ENCODE measurements at places on chromosomes 5 and 9. TPM values are rescaled to one million over a fixed set of nuclear protein-coding genes. Genes with fewer than 3 reads are reported as not detected.
A peak's percentile ranks its signal among the peaks of the same experiment; 100 is the strongest.

GRCh38 chr9:116202219-116202912, 48.8 kb downstream of the PAPPA start:
- DNase-seq: no peak

GRCh38 chr9:110050925-110051355, 157.0 kb downstream of the C9orf152 start:
- DNase-seq: no peak

DNA sequence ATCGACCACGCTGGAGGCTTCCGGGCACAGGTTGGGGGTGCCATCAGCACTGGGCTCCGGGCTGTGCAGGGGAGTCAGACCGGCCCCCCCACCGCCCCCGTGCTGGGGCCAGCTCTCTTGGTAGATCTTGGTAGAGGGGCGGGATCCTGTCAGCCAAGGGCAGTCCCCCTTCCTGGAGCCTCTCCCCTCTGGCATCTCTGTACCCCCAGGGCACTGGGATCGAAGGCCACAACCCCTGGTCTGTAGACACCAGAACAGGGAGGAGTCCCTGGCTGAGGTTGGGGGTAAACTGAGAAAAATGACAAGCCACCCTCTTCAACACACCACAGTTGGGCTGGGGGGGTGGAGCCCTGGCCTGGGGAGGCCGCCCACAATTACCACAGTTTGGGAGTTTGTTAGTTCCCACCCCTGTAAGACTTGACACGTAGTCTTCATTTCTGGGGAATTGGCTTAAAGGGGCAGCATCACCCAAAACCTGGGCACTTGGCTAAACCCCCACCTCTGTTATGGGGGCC, 882 bp downstream of the CERCAM start:
- DNase-seq: no peak

GRCh38 chr5:95599252-95599651, 20.6 kb upstream of the GPR150 start:
- DNase-seq: no peak

- no peak for DNase-seq
Measured at GRCh38 chr5:146034127-146034526, 71.2 kb downstream of the PLAC8L1 start.

DNA sequence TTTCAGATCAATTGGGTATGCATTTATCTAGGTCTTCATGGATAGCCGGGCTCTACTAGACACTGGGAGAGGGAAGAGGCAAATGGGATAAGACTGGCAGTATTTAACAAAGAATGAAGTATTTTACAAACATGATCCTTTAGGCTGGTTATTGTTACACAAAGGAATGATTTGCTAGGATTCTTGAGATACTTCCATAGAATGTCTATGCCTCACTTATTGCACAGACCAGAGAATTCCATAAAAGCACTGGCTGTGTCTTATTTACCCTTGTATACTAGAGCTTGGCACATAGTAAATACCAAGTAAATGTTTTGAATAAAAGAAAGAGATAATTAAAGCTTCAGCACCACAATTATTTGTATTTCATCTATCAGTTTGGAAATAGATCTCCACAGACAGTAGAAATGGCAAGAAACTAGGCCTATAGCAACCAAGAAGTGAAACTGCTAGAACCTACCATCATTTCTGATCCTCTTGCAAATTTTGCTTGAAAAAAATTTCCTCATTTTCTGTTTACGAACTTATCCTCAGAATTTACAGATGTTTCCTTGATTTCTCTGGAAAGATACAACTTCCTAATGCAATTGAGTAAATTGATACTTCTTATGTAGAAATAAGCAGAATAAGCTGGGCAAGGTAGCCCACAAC, 3.8 kb downstream of the PDCD1LG2 start:
- no peak for DNase-seq

The PCDHB10 gene
- total RNA-seq: 9.3 TPM

The LCN10 gene
- total RNA-seq: not detected

- no peak for DNase-seq
Measured at GRCh38 chr5:117682416-117682815, 1107.8 kb upstream of the SEMA6A start.

DNA sequence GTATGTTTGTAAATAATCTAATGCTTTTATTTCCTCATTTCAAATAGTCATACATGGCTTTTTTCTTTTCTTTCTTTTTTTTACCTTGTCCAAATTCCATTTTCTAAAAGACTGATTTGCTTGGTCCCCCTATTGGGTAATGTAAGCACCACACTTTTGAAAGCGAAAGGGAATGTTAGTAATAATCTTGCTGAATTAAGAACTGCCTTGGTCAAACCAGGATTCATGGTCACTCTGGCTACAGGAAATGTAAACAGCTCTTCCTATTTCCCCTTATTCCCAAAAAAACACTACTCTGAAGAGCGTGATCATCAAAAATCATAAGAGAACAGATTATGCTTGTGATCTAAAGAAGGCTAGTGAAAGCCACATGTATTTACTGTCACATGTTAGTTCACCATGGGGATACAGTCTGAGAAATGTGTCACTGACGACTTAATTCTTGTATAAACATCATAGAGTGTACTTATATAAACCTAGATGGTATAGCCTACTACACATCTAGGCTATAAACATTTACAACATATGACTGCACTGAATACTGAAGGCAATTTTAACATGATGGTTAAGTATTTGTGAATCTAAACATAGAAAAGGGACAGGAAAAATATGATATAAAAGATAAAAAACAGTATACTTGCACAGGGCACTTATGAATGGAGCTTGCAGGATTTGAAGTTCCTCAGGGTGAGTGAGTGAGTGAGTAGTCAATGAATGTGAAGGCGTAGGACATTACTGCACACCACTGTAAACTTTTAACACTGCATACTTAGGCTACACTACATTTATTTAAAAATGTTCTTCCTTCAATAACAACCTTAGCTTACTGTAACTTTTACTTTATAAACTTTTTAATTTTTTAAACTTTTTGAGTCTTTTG, 75.3 kb downstream of the HMGCR start:
- DNase-seq: no peak

DNA sequence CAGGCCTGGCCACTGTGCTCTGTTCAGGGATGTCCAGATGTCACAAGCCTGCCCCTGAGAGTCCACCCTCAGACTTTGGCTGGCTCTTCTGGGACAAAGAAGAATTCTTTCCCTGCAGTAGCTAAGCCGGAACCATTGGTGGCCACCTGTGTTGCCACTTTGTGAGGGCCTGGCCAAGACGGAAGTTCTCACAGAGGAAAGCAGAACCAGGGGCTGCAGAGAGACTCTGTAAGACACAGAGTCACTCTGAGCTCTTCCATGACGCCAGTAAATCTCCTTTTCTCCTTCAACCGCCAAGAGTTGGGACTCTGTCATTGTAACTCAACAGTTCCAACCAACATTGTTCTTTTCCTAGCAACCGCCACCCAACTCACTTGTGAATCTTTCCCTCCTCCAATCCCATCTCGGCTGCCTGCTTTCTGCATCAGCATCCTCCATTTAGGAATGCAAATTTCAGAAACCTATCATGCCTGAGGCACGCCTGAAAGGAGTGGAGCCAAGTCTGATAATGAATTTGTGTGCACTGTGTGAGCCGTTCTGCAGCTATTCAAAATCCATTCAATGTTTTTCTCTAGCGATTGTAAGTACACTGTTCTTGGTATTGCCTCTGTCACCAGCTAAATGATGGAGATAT, 37.8 kb upstream of the ATP6V1G1 start:
- DNase-seq: no peak

The REXO4 gene
- 24.9 TPM for total RNA-seq

The FAT2 gene
- 0.37 TPM for total RNA-seq

- DNase-seq: no peak
Measured at GRCh38 chr9:92180669-92181181, 65.5 kb upstream of the SPTLC1 start.

The ELP1 gene
- 42.8 TPM for total RNA-seq

DNA sequence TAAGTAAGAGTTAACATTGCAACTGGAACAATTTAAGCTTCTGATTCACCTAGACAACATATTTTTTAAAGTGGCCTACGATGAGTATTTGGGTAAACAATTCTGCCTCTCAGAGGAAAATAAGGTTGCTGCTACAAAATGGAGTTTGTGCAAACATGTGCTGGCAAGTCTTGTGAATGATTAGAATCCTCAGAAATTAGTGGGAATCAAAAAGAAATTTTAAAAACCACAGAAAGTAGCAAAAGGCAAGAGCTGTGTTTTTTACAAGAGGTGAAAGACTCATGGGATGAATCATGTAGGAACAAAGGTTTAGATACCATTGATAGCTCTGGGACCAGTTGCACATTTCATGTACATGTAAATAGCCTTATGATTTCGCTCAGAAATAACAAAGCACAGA, 561.6 kb downstream of the TAF11L14 start:
- no peak for DNase-seq

DNA sequence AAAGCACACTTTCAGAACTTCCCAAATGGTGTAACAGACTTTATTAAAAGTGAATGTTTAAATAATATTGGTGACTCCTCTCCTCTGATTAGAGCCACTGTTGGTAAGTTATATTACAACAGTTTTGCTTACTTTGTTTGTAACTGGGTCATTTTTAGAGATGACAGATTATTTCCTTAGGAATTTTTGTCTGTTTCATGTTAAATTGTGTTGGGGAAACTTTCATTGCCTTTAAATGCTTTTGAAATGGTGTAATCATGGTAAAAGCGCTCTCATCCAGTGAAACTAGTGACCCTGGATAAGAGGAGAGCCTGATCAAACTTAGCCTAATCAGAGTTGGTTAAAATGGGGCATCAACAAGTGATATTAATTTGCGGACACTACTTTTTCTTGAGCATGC, 39.4 kb downstream of the TNPO1 start:
- no peak for DNase-seq

DNA sequence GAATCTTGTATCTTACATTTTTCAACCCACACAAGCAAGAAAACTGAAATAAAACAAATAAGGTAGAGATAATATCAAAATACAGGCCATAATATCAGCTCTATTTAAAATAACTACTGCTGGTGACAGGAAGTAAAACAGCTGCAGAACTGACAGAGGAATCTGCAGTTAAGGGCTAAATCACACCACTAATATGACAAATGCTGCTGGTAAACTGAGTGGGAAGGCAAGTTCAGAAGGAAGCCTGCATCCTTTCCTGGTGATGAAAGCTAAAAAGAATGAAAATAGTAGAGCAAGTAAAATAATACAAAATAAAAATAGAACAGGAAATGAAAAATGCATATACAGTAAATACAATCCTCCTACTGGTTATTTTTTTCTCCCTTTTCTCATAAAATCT, 1293.7 kb upstream of the C9orf72 start:
- no peak for DNase-seq

DNA sequence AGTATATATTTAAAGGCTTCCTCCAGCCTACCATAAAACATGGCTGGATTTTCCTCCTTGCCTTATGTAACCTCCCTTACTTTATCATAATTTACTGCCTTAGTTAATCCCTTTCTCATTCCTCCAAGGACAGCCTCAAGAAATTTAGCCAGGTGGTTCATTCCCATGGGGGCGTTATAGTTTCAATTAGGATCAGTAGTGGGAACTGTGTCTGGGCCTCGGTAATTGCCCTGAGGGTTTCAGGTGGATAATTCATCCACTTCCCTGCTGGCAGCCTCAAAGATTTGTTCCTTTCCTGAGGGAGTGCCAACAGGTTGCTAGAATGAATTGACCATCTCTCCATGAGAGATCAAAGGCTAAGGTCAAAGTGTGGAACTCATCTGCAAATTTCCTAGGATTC, 4.3 kb upstream of the GM2A start:
- DNase-seq: no peak

DNA sequence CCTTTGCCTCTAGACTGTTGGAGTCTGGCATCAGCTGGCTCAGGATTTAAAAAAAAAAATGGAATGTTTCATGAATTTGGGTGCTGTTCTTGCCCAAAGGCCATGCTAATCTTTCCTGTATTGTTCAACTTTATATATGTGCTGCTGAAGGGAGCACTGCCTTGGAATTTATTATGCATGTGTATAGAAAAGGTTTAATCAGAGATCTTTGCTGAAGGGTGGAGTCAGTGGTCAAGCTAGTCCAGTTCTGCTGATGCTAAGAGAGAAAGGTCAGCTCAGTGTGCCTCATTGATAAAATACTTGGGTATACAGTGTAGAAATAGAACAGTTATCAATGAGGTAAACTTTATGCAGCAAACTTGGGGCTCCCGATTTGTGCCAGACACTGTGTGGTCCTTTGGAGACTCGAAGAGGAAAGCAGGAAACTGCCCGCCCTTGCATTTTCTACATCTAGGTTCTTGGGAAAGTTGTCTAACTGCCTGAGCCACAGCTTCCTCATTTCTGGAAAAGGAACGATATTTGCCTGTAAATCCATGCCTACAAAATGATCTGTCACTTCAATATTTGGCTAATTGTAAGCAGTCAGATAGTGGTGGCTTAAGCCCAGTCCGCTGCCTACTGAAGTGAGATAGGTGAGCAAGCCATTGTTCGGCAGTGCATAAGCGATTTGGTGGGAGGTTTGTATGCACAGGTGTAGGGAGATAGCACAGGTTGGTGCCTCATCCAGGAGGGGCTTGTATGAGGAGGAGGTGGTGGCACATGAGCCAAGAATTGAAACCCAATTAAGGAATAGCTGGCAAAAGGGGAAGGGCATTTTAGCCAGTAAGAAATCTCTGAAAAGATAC, 29.2 kb upstream of the GTF2H2C start:
- no peak for DNase-seq

The ZDHHC11 gene
- 0.92 TPM for total RNA-seq

GRCh38 chr5:59198365-59198764, 615.5 kb downstream of the RAB3C start:
- DNase-seq: no peak

- no peak for DNase-seq
Measured at GRCh38 chr9:134390537-134390936, 64.3 kb downstream of the RXRA start.

DNA sequence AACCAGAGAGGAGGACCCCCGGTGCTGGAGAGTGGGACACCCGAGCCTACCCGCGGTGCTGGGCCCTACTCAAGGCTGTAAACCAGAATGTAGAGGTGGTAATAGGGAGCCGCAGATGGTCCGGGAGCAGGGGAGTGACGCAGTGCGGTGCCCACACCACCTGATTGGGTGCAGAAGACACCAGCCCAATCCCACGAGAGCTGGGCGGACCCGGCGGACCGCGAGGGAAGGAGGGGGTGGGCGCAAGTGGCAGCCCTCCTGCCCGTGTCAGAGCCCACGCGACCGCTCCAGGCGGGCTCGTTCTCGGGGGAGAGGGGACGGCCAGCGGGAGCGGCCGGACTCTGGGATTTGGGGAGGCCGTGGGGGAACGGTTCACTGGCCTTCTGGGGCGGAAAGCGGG, 71.2 kb downstream of the C9orf50 start:
- DNase-seq: peak; percentile 25

The BSPRY gene
- total RNA-seq: 0.25 TPM

GRCh38 chr5:52964138-52964537, 25.0 kb upstream of the ITGA2 start:
- DNase-seq: no peak

GRCh38 chr5:7794823-7795222, 56.1 kb downstream of the CFAP90 start:
- peak; percentile 10 for DNase-seq

- DNase-seq: no peak
Measured at GRCh38 chr5:135608361-135608760, 29.6 kb upstream of the CXCL14 start.

GRCh38 chr5:158236511-158237335, 377.8 kb upstream of the CLINT1 start:
- no peak for DNase-seq

All from neural progenitor cell (in vitro differentiated cells).